ENCODE measurements at places on chromosomes 7 and 10.

- H3K27ac ChIP-seq, result no peak overlapping the region
- DNase-seq, result peak; percentile 69
- no peaks in the 10 kb centered on the region for H3K4me1 ChIP-seq
- no peak overlapping the region for H3K4me3 ChIP-seq
Observed at GRCh38 chr10:30687698-30688213, 58.2 kb upstream of the LYZL2 start.

GRCh38 chr7:18257711-18258110 is 230.1 kb upstream of the PRPS1L1 start:
- no peaks in the 10 kb centered on the region for H3K36me3 ChIP-seq
- no peaks in the 10 kb centered on the region for H3K27me3 ChIP-seq
- H3K4me1 ChIP-seq, result no peaks in the 10 kb centered on the region
- DNase-seq, result no peak

DNA sequence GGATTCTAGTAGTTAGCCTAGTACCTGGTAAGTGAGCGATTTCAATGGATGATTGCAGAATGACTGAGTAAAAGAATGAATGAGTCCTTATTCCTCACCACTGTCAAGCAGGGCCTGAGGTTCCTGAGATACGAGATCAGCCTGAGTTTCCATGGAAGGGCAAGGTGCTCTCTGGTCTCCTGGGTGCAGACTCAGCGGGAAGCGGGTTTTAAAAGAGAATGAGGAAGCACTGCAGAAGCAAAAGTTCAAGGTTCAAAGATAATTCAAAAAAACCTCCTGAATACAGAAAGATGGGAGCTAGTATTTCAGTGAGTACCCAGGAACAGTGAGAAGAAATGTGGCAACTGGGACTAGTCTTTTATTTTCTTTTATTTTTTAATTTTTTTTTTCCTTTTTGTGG is 4.3 kb downstream of the ZNF3 start:
- no peaks in the 10 kb centered on the region for H3K27me3 ChIP-seq
- no peak overlapping the region for H3K27ac ChIP-seq
- H3K36me3 ChIP-seq, result peaks cover 64% of the 10 kb centered on the region
- H3K4me1 ChIP-seq, result peaks cover 9% of the 10 kb centered on the region

- peaks cover 24% of the 10 kb centered on the region for H3K4me1 ChIP-seq
- H3K27ac ChIP-seq, result peak overlapping the region; percentile 39
- H3K36me3 ChIP-seq, result no peaks in the 10 kb centered on the region
- DNase-seq, result no peak
- no peak overlapping the region for H3K4me3 ChIP-seq
Observed at GRCh38 chr10:73494213-73494612, 1.6 kb downstream of the PPP3CB start.

- H3K4me1 ChIP-seq, result no peaks in the 10 kb centered on the region
- no peak overlapping the region for H3K4me3 ChIP-seq
- H3K36me3 ChIP-seq, result no peaks in the 10 kb centered on the region
- H3K27ac ChIP-seq, result no peak overlapping the region
- DNase-seq, result no peak
Observed at GRCh38 chr10:63064706-63065105, 68.4 kb upstream of the NRBF2 start.

DNA sequence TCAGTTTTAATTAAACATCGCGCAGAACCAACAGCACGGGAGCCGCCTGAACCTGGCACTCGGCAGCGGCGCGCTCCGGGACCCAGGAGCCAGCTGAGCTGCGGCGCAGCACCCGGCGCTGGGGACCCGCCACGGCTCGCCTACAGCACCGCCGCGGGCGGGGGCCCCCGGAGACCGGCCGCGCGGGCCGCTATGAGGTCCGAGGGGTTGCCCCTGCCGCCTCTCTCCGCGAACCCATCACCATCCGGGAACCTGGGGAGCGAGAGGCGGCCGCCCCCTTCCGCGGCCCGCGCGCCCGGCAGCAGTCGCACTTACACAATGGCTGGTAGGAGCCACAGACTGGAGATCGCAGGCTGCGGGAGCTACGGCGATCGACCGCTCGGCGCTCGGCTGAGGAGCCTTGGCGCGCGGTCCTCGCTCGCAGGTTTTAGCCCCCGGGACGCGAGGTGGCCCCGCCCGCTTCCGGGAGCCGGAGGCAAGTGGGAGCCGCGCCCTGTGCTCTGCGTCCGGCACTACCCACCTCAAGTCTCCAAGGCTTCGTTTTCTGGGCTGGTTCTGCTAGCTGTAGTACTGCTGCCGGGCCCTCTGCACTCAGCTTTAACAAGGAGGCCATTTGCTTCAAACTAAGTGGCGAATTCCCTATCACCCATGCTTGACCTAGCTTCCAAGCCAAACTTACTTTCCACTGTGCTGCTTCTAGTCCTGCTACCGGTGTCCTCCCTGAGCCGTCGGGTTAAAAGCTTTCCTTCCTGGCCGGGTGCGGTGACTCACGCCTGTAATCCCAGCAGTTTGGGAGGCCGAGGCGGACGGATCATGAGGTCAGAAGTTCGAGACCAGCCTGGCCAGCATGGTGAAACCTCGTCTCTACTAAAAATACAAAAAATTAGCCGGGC is at the start of gene TPK1:
Gene TPK1, minus strand, starts transcription at position 402 of the 893 bp plus-strand sequence. CDS start 451 bp downstream, outside the sequence.
- H3K27ac ChIP-seq, result peak within 1 kb of the TSS; percentile 89
- H3K4me3 ChIP-seq, result peak within 1 kb of the TSS; percentile 90
- H3K36me3 ChIP-seq, result no peaks in the 10 kb centered on the region

DNA sequence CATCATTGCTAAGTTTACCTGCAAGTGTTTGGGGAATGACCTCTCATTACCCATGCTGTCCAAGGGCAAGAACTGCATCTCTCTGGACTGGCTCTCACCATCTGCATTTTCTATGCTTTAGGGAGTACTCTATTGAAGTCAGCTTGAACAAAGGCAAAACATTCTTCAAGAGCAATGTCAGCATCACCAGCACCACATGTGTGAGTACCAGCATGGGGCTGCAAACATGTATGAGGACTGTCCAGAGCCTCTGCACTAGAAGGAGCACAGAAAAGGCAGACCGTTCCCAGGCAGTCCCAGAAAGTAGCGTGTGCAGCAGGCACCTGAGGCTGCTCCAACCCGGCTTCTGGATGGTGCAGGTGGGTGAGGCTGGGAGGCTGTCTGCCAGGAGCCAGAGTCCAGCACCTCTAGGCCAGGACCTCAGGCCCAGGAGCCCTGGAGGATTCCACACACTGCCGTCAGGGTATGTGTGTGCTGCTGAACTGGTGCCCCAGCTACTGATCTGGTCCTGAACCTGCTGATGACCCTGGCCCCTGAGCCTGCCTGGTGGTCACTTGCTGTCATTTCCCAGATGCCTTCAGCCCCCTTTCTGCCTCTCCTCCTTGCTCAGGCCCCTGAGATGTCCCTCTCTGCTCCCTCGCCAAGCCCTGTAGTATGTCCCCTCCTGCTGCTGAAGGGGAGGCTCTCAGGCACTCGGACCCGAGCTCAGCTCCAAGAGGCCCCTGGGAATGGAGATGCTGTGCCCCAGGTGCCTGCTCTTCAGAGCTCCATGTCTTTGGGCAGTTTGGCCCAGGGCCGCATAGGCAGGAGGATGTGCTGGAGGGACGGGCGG is 20.7 kb downstream of the ANTXRL start:
- H3K4me1 ChIP-seq, result no peaks in the 10 kb centered on the region
- no peak overlapping the region for H3K4me3 ChIP-seq
- DNase-seq, result no peak
- no peaks in the 10 kb centered on the region for H3K36me3 ChIP-seq
- H3K27ac ChIP-seq, result no peak overlapping the region
- H3K27me3 ChIP-seq, result no peaks in the 10 kb centered on the region

- no peaks in the 10 kb centered on the region for H3K36me3 ChIP-seq
- no peak overlapping the region for H3K4me3 ChIP-seq
- no peak for DNase-seq
- no peaks in the 10 kb centered on the region for H3K27me3 ChIP-seq
Observed at GRCh38 chr7:41817386-41817785, 114.5 kb upstream of the INHBA start.

DNA sequence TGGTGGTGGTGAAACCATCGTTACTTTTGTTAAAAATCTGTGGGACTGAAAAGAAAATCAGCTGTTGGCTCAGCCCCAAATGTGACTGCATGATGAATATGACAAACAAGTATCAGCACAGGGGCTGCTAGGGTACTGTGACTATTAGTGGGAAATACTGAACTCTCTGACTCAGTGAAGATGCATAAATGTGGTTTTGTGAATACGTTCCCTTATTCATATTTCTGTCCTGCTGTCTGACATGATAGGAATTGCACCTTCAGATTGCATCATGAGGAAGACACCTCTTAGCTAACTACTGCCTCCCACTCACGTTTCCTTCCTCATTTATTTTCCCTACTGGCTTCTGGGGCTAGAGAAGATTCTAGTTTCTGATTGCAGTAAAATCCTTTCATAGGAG is 1.4 kb downstream of the CLEC5A start:
- no peak overlapping the region for H3K27ac ChIP-seq
- no peaks in the 10 kb centered on the region for H3K36me3 ChIP-seq
- H3K4me3 ChIP-seq, result no peak overlapping the region
- no peak for DNase-seq
- H3K27me3 ChIP-seq, result no peaks in the 10 kb centered on the region
- H3K4me1 ChIP-seq, result no peaks in the 10 kb centered on the region

- no peak overlapping the region for H3K4me3 ChIP-seq
- no peak for DNase-seq
- no peaks in the 10 kb centered on the region for H3K27me3 ChIP-seq
- H3K27ac ChIP-seq, result no peak overlapping the region
- H3K4me1 ChIP-seq, result peaks cover 10% of the 10 kb centered on the region
Observed at GRCh38 chr7:36201122-36201723, 48.2 kb downstream of the EEPD1 start.

GRCh38 chr10:24574578-24575155 is 149.0 kb downstream of the ARHGAP21 start:
- H3K4me3 ChIP-seq, result no peak overlapping the region
- H3K4me1 ChIP-seq, result no peaks in the 10 kb centered on the region
- no peak for DNase-seq

DNA sequence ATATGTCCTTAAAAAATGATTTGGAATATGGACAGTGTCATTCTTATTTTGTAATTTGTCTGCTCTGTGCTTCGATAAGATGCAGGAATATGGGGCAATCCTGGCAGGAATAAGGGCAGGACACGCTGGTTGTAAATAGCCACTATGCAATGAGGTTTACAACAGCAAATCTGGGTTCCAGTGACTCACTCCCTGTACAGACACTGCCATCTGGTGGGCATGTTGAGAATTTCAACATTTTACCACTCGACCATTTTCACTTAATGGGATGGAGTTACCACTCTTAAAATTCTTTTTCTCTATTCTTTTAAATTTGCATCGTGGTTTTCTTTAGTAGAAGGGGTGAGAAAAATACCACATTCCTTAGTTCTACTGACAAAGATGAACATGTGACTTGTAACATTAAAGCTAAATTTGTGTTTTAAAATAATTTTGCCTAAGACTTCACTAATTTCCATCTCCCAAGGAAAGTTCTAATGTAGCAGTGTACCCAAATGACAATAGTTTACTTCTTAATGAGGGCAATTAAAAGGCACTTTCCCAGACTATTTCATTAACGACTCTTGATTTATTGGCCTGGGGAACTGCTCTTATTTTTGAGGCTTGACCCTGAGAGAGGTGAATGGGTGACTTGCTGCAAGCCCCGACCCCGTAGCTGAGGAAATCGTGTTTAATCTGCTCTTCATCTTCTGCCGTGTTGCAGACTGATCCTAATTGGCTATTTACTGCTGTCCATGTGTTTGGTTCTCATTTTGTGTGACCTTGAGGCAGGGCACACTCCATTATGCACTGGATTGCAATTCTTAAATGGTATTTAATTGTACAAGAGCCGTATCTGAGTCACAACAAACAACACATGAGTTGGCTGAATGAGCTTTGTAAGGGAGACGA is 173.6 kb upstream of the IMMP2L start:
- H3K27ac ChIP-seq, result no peak overlapping the region
- no peaks in the 10 kb centered on the region for H3K36me3 ChIP-seq
- peak; percentile 41 for DNase-seq
- no peak overlapping the region for H3K4me3 ChIP-seq
- H3K27me3 ChIP-seq, result no peaks in the 10 kb centered on the region

DNA sequence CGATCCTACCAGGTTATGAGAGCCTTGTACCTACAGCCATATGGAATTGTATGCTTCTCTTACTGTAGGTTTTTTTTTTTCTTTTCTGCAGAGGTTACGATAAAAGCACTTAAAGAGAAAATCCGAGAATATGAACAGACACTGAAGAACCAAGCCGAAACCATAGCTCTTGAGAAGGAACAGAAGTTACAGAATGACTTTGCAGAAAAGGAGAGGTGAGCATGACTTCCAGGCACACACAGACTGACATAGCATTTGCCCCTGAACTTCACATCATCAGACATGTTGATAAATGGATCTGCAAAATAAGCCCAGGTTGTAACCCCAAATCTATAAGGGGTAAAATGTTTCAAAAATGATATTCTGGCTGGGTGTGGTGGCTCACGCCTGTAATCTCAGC is 182.4 kb upstream of the SH2B2 start:
- H3K36me3 ChIP-seq, result no peaks in the 10 kb centered on the region
- H3K27ac ChIP-seq, result no peak overlapping the region
- H3K4me3 ChIP-seq, result no peak overlapping the region
- no peaks in the 10 kb centered on the region for H3K4me1 ChIP-seq

- DNase-seq, result no peak
- no peaks in the 10 kb centered on the region for H3K4me1 ChIP-seq
- no peaks in the 10 kb centered on the region for H3K36me3 ChIP-seq
- no peaks in the 10 kb centered on the region for H3K27me3 ChIP-seq
- no peak overlapping the region for H3K4me3 ChIP-seq
Observed at GRCh38 chr10:128498378-128498730, 372.1 kb upstream of the MKI67 start.

DNA sequence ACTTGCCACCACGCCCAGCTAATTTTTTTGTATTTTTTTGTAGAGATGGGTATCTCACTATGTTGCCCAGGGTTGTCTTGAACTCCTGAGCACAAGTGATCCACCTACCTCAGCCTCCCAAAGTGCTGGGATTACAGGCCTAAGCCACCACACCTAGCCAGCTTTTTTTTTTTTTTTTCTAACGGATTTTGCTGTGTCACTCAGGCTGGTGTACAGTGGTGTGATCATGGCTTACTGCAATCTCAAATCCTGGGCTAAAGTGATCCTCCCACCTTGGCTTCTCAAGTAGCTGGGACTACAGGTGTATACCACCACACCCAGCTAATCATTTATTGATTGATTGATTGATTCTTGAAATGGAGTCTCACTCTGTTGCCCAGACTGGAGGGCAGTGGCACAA is 106.0 kb upstream of the TRIM24 start:
- no peak for DNase-seq
- H3K36me3 ChIP-seq, result no peaks in the 10 kb centered on the region
- H3K4me3 ChIP-seq, result no peak overlapping the region
- H3K4me1 ChIP-seq, result no peaks in the 10 kb centered on the region
- no peak overlapping the region for H3K27ac ChIP-seq

Measured in naive thymus-derived CD4-positive, alpha-beta T cell (primary cell).